AG10803 (cell line): ENCODE measurements at places on chromosomes 1 and 21.

DNA sequence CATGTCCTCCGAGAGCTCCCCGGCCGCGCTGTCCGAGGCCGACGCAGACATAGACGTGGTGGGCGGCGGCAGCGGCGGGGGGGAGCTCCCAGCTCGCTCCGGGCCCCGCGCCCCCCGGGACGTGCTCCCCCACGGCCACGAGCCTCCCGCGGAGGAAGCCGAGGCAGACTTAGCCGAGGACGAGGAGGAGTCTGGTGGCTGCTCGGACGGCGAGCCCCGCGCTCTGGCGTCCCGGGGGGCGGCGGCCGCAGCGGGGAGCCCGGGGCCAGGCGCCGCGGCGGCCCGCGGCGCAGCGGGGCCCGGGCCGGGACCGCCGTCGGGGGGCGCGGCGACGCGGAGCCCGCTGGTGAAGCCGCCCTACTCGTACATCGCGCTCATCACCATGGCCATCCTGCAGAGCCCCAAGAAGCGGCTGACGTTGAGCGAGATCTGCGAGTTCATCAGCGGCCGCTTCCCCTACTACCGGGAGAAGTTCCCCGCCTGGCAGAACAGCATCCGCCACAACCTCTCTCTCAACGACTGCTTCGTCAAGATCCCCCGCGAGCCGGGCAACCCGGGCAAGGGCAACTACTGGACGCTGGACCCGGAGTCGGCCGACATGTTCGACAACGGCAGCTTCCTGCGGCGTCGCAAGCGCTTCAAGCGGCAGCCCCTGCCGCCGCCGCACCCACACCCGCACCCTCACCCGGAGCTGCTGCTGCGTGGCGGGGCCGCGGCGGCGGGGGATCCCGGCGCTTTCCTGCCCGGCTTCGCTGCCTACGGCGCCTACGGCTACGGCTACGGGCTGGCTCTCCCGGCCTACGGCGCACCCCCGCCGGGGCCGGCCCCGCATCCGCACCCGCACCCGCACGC, 547 bp downstream of the FOXD2 start:
- DNase-seq, result no peak

DNA sequence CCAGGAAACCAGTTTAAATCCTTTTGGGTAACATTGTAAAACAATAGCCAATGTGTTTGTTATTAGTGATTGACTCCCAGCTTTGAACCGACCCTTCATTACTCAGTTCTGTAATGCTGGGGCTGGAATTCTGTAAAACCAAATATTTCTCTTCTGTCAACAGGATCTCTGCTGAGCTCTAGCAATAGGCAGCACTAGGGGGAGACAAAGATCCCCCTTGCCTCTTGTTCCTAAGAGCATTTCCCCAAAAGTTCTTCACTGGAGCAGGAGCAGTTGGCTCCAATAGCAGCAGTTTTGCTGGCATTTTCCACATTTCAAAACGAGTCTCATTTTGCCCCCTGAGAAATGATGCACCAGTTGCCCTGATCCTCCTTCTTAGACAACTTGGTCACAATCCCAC, 1671.1 kb downstream of the MRPL39 start:
- no peak for DNase-seq

GRCh38 chr1:115192200-115192767, 103.0 kb upstream of the TSPAN2 start:
- DNase-seq, result peak; percentile 23

DNA sequence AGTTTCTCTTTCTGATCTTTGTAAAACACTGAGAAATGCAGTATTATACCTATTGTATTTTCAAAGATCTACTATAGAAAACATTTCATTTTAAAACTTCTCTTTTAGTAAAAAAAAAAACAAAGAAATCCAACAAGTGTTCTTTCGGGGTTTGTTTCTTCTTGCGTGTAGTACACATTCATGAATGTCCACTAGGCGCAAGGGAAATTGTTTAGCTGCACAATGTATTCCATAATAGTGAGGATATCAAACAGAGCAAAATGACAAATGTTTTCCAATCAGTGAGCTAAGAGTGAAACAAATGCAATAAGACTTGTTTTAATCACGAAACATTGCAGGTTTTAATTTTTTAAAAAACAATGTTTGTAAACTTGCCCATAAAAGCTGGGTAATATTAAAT, 68.6 kb downstream of the LHX8 start:
- DNase-seq, result no peak

DNA sequence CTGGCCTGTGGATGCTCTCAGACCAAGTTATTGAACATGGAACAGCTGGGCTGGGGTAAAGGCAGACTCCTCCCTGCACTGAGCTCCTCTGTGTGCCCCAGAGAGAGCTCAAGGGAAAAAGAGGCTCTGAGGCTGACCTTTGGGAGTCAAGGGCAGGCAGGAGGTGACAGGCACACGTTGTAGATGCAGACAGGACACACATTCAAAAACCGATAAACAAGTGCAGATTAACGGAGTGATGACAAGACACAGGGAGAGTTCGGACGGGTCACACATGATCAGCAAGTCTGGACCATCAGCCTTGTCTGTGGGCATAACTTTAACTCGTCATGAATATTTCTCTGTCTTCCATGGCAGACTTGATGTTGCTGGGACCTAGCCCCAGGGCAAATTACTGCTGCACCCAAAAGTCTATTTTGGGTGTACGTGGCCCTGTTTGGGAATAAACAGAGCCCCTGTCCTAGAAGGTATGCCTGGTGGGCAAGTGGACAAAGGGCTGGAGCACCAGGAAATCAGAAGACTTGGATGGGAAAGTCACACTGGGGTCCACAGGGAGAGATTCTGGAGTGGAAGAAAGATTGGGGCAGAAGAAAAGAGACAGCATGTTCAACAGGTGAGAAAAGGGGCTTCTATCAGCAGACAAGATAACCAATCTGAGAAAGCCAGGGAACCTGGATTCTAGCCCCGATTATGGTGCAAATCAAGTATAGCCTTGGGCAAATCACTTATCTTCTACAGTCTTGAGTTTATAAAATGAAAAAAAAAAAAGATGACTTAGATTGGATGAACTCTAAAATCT, 74.9 kb downstream of the PLXNA2 start:
- DNase-seq, result no peak

GRCh38 chr1:14039582-14040430, 339.8 kb downstream of the PRDM2 start:
- DNase-seq, result no peak

- DNase-seq, result peak; percentile 78
These were observed 86.5 kb upstream of the RGS1 start for GRCh38 chr1:192489047-192489446.

GRCh38 chr1:59544615-59545293, 247.9 kb downstream of the FGGY start:
- no peak for DNase-seq

GRCh38 chr1:2607641-2608091, 21.1 kb downstream of the PRXL2B start:
- DNase-seq, result no peak

DNA sequence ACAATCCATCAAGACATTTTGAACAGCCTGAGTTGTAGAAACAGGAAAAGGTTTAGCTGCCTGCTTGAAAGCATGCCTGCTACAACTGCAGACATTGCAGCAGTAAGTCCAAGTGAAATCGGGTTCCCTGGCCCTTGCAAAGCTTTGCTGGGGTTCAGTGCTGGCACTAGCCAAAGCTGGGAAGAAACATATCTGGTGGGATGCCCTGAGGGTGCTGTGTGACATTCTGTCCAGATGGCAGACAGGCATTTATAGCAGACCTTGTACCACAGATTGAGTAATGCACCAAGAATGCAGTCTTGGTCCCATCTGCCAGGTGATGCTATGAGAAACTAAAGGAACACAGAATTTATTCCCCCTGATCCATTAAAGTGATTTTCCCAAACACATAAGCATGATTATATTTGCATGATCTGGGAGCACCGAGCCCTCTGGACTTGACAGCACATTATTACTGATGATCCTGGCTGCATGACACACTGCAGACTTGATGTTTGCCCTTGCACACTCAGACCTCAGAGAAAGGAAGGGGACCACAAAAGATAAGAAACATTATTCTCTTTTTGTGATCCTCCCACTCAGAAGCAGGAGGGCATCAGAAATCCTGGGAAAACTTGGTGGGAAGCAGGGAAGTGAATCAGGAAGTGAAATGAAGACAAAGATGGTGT, 223.7 kb upstream of the FAM78B start:
- no peak for DNase-seq

DNA sequence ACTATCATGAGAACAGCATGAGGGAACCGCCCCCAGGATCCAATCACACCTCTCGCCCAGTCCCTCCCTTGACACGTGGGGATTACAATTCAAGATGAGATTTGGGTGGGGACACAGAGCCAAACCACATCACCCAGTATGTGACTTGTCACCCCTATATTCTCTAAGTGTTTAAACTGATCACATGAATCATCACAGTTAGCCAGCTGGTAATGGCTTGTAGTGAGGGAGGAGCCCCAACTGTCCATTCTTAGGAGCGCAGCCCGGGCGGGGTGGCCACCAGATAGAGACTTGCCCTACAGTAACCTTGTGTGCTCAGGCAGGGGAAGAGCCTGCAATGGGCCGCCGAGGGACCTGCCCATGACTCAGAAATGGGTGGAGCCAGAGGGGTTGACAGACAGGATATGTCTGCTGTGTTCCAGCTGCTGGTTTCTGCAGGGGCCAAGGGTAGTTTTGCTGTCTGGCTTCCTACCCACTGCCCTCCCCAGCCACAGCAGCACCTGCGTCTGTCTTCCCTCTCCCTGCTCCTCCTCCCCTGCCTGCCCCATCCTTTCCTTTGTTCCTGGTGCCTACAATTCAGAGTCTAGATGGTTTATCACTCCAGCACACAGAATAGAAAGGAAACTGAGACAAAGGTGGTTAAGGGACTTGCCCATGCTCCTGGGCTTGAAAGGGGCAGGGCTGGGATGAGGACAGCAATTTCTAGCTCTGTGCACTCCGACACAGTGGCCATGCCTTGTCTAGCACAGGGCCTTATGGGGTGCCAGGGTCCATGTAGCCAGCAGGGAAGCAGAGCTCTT, 9.2 kb downstream of the ABCG1 start:
- DNase-seq, result peak; percentile 62

GRCh38 chr1:151491641-151492040, 19.5 kb upstream of the CGN start:
- no peak for DNase-seq

DNA sequence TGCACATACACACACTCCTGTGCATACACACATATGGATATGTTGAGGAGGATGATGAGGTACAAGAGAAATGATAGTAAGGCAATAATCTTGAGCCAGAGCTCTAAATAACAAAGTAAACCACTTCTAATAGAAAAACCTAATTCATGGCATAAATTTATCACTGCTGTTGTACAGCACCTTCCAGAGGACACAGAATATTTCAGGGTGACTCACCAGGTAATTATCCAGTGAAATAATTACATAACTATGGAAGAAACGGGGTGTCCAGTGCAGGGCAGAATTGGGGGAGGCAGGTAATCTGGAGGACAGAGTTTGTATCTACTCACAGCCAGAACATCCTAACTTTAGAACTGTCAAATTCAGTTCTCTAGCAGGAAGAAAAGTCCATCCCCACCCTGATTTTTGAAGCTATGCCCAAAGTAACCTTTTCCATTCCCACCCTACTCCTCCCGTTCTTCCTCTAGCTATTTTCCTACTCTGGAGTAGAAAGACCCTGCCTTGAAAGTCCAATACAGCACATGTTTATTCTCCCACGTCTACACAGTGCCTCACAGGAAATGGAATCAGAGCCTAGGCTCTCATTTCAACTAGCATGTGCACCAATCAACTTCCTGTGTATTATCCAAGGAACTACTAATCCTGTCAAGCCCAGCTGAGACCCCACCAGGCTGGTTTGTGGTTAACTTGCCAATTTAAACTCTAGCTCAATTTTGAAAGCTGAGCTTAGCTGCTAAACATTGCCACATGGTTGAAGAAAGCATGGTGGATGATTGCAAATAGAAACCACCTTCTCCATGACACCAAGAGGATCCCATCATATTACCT, 96.6 kb downstream of the PTPN14 start:
- DNase-seq, result peak; percentile 65

GRCh38 chr1:225897595-225898514, 8.9 kb upstream of the LEFTY1 start:
- DNase-seq, result no peak

DNA sequence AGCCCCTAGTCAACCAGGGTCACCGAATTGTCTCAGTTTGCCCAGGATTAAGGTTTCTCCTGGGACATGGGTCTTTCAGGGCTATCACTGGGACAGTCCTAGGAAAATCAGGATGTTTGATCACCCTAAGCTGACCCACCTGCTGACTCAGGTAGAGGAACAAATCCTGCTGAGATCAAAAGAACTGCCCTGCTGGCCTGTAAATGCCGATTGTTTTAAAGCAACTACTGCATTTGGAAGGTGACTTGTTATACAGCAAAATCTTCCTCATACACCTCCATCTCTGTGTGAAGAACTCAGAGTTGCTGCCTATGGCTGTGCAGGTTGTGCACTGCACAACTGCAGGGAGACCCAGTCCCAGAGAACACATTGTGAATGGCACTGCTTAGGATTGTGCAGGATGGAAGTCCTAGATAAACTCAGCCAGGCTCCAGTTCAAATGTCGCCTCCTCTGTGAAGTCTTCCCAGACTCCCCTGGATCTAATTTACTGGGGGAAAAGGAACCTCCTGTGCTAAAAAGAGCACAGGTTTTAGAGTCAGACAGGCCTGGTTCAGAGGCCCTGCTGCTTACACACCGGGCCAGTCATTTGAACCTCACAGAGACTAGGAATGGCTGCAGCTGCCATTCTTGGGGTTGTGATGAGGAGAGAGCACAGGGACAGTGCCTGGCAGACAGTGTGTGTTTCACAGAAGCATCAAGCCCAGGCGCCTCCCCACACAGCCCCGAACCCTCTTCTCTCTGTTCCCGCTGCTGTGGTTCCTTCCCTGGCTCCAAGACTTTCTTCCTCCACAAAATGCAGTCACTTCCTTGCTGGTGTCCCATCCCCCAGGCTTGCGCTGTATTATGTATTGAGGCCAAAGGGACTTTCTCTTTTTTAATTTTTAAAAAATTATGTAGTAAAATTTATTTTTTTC, 23.2 kb upstream of the LRP8 start:
- DNase-seq, result no peak

DNA sequence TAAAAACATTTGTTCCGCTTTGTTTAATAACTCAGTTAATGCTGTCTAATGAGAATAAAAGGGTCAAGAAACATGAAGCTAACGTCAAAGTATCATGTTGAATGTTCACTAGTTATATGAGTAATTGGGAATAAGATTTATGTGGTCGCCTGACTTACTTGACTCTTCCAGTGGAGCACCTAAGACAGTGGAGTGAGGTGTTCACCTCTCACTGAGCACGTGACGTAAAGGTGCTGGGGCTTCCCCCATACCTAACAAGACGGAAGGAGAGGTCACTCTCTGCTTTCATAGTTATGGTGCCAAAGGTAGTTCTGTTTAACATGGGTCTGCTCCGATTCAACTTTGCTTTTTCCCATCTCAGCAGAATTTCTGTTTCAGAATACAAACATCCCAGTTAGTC, 686 bp downstream of the KMO start:
- no peak for DNase-seq

GRCh38 chr1:3073186-3073488, 4.1 kb downstream of the PRDM16 start:
- DNase-seq, result no peak

- peak; percentile 88 for DNase-seq
These were observed 89.1 kb upstream of the KCNK2 start for GRCh38 chr1:214993419-214993818.
